Activated CD4-positive, alpha-beta memory T cell treated with anti-CD3 and anti-CD28 coated beads, Interleukin-2, amount 10 ng/mL, durations not matched to agents 7 days and 5 days (primary cell): ENCODE measurements at places on chromosomes 3 and 15.

- DNase-seq, result no peak
Measured at GRCh38 chr15:56693761-56694160, 39.5 kb downstream of the ZNF280D start.

DNA sequence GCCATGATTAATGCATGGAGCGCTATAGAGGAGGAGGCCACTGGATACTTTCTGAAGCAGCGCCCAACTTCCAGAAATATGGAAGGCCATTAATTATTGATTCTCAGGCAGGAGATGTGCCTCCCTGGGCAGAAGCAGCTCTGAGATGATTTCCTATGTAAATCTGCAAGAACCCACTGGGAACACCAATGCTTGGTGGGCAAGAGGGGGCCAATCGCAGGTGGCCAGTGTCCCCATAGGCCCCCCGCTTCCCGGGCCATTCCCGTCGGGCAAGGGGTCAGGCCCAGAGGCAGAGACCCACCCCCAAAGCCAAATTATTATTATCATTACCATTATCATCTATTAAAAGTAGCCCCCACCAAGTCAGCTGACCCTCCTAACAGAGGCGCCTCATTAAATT is 288.0 kb upstream of the TLE3 start:
- DNase-seq, result no peak

DNA sequence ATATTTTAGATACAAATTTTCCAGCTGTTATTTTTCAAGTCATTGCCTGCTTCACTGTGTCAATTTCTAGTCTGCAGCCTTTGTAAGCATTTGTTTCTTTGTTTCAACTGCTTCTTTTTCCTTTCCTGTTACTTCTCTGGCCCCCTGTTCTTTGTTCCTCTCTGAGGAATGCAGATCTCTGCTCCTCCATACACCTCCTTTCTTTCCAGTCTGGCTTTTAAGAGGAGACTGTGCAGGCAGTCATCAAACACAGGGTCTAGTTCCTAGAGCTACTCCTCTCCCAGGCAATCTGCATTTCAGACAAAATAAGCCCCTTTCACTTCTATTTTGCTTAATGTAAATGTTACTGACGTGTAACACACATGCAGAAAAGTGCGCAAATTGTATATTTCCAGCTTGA is 502.9 kb downstream of the PDCD6IP start:
- no peak for DNase-seq

DNA sequence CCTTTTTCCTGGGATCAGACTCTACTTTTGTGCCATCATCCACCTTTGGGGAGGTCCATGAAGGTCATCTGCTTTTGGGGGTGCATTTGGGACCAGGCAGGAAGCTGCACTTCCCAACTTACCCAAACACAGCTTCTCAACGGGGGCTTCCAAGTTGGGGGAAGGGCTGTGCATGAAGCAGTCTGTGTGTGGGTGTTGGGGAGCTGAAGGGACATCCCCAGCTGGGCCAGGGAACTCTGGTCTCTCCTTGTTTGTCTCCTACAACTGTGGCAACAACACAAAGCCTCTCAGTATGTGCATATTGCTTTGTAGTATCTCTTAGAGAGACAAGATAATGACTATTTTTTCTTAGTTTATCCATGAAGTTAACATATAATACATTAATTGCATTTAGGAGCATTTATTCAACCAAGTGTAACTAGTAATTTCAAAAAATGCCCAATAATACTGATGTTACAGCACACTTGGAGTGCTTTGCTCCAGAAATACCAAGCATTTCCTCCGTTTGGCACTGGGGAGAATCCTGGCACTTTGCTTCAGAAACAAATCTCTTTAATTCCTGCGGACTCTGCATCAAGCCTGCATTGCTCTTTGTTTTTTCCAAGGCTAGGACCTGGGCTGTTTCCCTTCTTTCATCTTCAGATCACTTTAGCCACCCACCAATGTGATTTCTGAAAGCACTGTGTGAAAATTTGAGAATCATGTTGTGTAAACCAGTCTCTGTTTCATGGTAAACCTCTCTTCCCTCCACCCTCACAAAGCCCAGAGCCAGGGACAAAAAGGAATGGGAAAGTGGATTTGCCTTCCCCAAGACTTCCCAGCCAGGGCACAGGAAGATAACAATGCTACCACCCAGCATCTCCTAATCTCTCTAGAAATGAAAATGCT is 126.2 kb upstream of the PFN2 start:
- DNase-seq, result no peak

DNA sequence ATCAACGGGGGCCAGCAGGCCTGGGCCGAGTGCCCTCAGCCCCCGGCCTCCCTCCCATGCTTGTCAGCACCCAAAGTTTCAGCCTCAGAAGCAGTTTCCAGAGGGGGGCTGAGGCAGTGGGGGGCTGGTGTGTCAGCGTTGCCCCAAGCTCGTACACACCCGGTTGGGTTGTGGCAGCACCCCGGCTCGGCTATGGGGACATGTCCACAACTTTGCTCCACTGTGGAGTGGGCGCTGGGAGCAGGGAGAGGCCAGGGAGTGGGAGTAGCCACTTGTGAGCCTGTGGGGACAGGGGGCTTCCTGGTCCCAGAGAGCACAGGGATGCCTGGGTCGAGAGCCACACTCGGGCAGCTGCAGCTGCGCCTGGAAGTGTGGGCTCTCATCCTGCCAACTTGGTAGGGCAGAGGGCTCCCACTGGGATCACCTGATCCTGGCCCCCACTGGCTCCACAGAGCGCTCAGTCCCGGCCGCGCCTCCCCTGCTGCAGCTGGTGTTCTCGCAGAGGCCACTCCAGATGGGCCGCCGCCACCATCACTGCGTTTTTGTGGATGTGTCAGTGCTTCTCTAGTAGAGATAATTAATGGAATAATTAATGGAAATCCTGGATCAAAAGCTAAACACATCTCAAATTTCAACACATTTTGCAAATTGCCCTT is 75.1 kb downstream of the NR1D2 start:
- DNase-seq, result no peak

DNA sequence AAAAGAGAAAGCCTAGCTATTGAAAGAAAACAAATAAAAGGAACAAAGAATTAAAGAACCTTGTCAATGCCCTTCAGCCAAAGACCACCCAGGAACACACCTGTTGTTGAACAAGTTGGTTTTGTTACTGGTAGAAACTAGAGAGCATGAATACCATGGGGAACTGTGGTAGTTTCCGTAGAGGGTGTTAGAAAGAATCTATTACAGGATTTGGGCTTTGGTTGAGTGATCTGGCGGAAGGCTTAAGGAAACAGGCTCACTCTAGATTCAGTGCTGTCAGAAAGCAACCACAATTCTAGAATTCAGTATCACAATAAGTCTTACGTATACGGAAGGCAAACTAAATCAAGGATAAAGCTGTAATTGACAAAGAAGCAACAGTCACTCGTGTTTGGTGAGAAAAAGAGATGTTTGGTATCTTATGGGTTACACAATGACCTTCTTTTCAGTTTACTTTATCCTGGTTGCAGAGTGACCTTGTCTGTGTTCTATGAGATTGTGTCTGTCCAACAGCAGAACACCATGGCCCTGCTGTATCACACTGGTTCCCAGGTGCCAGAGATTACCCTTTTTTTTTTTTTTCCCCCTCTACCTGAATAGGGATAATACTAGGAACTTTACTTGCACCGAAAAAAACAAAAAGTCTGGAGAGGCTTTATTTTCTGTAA is 265.9 kb downstream of the SHQ1 start:
- no peak for DNase-seq
